ENCODE measurements at places on chromosomes 2 and 18.

GRCh38 chr2:24049485-24050021 is at the start of gene FKBP1B:
Gene FKBP1B, plus strand, starts transcription at chr2:24049741. Its CDS starts 109 bp downstream, at chr2:24049850.
- peak; percentile 40 for DNase-seq

- DNase-seq = no peak
These were observed 17.4 kb downstream of the PTCD3 start for GRCh38 chr2:86123328-86123925.

DNA sequence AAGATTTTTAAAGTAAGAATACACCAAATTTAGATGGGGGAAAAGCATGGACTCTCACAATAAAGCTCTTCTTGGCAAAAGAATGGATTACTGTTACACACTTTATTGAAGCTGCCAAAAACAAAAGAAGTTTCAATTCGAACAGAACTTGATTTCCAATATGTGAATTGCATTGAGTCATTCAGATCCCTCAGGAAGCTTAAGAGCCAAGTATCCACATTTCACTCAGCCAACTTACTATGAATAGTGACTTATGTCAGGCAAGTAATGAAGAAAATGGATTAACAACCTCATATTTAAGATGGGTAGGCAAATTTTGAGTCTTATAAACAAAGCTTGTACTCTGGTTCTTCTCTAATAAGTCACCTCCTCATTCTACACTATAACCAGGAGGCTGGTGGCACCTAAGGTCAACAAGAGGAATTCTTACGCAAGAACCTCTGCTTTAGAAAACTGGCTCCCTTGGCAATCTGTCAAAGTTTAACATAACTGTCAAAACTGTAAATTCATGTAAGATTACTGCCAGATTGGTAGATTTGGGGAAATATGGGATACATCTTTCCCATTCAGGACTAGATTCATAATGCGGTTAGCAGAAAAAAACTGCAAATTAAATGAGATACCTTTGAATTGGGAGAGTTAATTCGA is 6.0 kb downstream of the HADHA start:
- DNase-seq = peak; percentile 31

DNA sequence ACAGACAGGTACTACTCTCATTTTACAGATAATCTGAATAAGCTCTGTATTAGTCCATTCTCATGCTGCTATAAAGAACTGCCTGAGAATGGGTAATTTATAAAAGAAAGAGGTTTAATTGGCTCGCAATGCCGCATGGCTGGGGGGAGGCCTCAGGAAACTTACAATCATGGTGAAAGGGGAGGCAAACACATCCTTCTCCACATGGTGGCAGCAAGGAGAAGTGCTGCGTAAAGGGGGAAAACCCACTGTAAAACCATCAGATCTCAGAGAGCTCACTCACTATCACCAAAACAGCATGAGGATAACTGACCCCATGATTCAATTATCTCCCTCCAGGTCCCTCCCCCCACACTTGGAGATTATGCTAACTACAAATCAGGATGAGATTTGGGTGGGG is 254.4 kb downstream of the KCNE4 start:
- peak; percentile 66 for DNase-seq

DNA sequence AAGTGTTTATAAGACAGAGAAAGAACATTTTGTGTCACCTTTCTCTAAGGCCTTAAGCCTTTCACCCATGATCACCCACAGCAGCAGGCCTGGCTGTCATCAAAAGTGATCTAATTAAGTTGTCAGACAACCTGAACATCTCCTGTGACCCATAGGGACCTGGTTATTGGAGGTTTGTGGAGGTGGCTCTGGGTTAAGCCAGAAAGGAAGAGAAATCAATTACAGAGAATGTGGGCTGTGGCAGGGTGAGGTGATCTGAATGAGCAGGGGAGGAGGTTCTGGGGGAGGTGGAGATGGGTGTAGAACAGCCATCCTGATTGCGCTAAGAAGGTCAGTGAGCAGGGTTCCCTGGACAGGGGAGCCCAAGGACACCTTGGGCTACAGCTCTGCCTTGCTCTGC is 170.8 kb downstream of the FSHR start:
- DNase-seq = no peak

- no peak for DNase-seq
These were observed 2.2 kb downstream of the IL36RN start for GRCh38 chr2:113061241-113061640.
